ENCODE measurements at places on chromosomes 6 and 20. TPM values are rescaled to one million over a fixed set of nuclear protein-coding genes. Genes with fewer than 3 reads are reported as not detected.

The LINC00237 gene
- polyA plus RNA-seq: not detected

The NEDD9 gene
- polyA plus RNA-seq: 76.5 TPM

The FAM217A gene
- polyA plus RNA-seq: 1.2 TPM

GRCh38 chr6:160764847-160765246 lies 62.8 kb downstream of the PLG start:
- DNase-seq: no peak

GRCh38 chr20:47777220-47777619 lies 8.1 kb downstream of the SULF2 start:
- DNase-seq: no peak

- DNase-seq: no peak
Observed at GRCh38 chr6:65110031-65110430, 597.0 kb downstream of the EYS start.

GRCh38 chr20:16173044-16173443 lies 400.2 kb downstream of the KIF16B start:
- no peak for DNase-seq

DNA sequence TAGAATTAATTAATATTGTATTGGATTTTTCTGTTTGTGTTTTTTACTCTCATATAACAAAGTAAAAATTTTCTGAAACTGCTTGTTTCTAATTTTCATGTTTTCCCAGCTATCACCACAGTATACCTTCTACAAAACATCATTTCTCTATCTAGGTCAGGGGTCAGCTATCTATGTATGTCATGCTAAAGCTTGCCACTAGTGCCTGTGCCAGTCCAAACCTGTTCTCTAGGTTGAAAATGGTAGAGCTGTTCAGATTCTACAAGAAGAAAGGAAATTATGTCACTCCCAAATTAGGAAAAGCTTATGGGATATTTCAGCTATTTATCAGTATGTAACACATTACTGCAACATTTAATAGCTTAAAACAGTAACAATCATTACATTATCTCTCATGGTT lies 5.8 kb upstream of the ME1 start:
- DNase-seq: no peak

GRCh38 chr20:20740541-20740940 lies 28.1 kb upstream of the RALGAPA2 start:
- no peak for DNase-seq

DNA sequence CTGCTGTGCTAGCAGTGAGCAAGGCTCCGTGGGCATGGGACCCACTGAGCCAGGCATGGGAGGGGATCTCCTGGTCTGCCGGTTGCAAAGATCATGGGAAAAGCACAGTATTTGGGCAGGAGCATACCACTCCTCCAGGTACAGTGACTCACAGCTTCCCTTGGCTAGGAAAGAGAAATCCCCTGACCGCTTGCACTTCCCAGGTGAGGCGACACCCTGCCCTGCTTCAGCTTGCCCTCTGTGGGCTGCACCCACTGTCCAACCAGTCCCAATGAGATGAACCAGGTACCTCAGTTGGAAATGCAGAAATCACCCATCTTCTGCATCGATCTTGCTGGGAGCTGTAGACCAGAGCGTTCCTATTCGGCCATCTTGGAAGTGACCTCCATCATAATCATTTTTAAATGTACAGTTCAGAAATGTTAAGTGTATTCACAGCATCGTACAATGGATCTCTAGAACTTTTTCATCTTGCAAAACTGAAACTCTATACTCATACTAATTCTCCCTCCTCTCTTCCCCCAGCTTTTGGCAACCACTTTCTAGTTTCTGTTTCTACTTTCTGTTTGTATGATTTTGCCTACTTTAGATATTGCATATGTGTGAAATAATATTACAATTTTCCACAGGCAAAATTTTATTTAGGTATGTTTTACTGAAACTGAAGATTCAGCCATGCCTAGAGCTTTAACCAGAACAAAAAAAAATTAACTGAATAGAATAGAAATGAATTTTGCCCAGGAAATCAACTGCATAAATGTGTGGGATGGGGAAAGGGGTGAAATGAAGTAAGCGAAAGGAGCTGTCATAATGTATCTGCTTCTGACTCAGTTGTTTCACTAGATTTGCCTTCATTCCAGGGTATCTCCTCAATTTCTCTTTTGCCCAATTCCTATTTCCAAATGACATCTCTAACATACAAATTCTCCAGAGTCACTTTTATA lies 100.0 kb downstream of the RWDD2A start:
- DNase-seq: no peak

- no peak for DNase-seq
Observed at GRCh38 chr6:135008941-135009290, 45.7 kb downstream of the HBS1L start.

GRCh38 chr20:41505184-41505583 lies 113.0 kb downstream of the CHD6 start:
- no peak for DNase-seq

- DNase-seq: no peak
Observed at GRCh38 chr6:166460473-166461437, 78.0 kb upstream of the MPC1 start.

- DNase-seq: no peak
Observed at GRCh38 chr6:14063756-14064155, 53.8 kb upstream of the CD83 start.

DNA sequence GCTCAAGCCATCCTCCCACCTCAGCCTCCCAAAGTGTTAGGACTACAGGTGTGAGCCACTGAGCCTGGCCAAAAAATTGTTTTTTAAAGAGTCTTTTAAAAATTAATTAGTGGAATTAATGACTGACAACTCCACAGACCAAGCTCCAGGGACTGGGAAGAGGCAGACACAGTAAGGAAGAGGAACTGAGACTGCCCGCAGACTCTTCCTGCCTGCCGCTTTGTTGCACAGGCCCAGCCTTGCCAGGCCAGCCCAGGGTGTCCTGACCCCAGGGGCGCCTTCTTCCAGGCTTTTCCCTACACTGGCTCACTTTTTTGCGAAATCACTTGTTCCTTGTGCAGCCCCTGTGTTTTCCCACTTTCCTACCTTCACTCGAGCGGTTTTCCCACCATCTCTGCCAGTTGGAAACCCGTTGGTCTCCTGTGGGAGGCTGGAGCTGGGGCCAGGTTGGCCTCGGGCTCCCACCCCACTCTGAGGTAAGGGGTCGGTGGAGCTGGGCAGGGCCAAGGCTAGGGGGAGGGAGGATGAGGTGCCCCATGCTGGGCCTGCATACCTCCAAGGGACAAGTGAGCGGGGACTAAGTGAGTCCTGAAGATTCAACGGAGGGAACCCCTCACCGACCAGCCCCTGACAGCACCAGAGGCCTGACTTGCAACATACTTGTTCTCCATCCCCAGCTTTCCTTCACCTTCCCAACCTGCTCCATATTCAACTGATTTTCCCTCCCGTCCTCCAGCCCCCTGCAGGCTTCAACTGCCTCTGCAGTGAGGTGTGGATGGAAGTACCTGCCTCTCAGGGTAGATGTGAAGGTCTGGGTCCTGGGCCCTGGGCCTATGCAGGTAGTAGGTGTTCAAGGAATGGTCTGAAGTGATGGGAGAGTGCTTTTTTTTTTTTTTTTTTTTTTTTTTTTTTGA lies 23.5 kb upstream of the SMIM29 start:
- no peak for DNase-seq
